Activated CD8-positive, alpha-beta memory T cell treated with anti-CD3 and anti-CD28 coated beads for 1 hour (primary cell): ENCODE measurements at places on chromosomes 1 and 21.

DNA sequence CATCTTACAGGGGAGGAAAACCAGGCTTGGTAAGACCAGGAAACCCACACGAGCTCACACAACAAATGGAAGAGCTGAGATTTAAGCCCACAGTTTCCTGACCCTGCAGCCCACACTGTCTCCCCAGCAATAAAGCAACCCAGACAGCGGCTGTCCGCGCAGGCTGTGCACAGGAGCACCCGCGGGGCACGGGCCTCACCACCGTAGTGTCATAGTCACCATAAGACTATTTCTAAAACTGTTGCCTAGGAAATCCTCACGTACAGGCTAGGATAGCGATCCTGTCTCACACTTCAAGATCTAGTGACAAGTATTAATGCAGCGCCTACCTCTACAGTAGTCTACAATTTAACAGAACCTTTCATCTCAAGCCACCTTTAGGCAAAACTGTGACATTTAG lies 54.0 kb upstream of the SYT6 start:
- DNase-seq = no peak

GRCh38 chr1:25872713-25873112 lies 2.8 kb downstream of the PAQR7 start:
- no peak for DNase-seq

DNA sequence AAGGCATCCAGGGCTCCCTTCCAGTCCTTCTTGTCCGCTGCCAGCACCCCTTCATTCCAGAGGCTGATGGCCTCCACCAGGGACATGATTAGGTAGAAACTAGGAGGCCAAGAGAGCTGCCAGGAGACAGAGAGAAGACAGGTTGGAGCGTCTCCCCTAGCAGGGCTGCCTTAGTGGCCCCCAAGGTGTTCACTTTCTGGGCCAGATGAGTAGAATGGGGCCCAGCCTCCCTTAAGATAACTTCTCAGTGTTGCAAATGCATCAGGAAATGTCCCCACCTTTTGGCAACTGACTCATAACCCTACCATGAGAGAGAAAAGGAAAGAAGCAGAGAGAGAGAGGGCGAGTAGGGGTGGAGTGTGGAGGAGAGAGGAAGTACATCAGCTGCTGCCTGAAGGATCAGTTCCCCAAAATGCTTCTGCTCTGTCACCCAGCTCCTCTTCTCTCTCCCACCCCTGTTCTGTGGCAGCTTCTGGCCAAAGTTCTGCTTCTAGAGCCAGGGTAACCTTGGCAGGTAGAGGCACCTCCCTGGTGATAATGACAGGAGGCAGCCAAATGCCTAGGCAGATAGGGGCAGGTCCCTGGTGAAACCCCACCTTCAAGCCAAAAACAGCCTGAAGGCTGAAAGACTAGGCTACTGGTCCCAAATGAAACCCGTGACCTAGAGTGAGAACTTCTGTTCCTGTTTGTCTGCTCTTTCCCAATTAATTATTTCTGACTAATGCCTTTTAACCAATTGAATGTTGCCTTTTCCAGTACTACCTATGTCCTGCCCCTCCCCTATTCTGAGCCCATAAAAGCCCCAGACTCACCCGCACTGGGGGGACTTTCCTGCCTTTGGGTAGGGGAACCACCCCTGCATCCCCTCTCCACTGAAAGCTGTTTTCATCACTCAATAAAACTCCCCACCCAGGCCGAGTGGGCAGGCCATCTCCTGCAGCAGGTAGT lies at the start of gene NCF2:
Gene NCF2, minus strand, starts transcription at position 216 of the 948 bp plus-strand sequence. Its CDS starts 130 bp downstream, at position 86.
- no peak for DNase-seq

DNA sequence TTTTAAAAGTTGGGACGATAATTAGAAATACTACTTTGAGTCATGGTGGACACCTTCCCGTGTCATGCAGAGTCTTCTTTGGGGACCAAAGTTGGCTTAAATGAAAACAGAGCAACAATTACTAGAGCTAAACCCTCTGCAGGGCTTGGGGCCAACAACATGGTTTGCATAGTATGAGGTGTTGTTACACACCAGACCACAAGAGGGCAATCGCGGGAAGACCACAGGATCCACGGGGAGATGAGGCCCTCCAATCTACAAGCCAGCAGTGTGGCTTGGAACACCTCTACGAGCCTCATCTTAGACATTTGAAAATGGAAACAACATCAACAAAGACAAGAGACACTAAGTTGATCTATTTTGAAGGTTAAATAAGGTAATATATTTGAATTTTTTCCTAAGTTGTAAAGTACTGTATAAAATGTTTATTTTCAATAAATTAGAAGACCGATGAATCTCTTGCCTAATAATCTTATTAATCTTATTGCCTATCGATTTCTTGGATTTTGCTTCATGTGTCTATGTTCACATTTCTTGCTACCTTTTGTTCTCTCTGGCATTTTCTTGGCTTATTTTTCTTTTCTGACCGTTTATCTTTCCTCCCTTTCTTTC lies 8.2 kb upstream of the SMCP start:
- DNase-seq = peak; percentile 27

- DNase-seq = no peak
Measured at GRCh38 chr21:39788383-39788782, 43.4 kb downstream of the IGSF5 start.

DNA sequence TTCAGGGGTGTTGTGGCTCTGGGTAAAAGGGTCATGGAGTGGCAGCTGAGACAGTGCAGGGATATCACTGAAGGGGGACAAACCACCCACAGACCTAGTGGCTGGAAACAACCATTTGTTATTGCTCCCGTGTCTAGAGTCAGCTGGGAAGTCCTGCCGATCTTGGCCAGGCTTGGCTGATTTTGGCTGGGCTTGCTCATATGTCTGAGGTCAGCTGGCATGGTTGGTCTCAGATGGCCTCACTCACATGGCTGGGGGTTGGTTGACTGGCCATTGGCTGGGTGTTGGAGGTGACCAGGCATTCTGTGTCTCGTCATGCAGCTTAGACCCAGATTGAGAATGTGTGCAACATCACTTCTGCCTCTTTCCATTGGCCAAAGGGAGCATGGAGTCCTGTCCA lies 203.8 kb upstream of the POU3F1 start:
- no peak for DNase-seq

DNA sequence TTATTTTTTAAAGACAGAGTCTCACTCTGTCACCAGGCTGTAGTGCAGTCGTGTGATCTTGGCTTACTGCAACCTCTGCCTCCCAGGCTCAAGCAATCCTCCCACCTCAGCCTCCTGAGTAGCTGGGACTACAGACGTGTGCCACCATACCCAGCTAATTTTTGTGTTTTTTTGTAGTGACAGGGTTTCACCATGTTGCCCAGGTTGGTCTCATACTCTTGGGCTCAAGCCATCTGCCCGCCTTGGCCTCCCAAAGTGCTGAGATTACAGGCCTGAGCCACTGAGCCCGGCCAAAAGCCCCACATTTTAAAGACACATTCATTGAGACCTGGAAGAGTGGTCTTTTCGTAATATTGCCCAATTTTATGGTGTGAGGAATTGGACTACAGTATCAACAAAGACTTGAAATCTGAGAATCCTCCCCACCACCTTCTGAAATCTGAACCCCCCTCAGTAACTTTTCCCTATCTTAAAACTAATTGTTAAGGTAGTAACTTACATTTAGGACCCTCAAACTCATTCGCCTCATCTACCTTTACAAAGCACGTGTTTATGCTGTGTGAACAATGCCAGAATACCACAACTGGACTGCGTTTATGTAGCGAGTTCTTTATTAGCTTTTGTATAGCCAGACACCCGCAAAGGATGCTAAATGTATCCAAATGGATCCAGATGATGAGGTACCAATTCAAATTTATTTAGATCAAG lies 2.7 kb downstream of the ERRFI1 start:
- no peak for DNase-seq

- no peak for DNase-seq
Measured at GRCh38 chr1:212979340-212980122, 29.2 kb downstream of the VASH2 start.

DNA sequence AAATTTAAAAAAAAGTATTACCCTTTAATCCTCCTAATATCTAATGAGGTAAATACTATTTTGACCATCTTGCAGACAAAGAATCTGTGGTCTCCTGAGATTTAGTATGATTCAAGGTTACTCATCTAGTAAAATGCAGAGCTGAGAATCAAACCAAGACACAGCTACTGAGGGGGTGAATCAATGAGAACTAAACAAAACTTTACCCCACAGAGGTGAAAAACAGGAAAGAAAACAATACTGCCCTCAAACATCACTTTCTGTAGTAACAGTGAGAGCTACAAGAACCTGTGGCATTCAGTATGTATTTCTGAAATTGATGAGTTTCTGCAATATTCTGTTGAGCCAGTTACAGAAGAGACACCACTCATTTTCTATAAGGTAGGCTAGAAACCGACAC lies 85.1 kb downstream of the JAK1 start:
- DNase-seq = no peak

GRCh38 chr1:195462152-195462551 lies 1146.1 kb downstream of the KCNT2 start:
- DNase-seq = no peak

DNA sequence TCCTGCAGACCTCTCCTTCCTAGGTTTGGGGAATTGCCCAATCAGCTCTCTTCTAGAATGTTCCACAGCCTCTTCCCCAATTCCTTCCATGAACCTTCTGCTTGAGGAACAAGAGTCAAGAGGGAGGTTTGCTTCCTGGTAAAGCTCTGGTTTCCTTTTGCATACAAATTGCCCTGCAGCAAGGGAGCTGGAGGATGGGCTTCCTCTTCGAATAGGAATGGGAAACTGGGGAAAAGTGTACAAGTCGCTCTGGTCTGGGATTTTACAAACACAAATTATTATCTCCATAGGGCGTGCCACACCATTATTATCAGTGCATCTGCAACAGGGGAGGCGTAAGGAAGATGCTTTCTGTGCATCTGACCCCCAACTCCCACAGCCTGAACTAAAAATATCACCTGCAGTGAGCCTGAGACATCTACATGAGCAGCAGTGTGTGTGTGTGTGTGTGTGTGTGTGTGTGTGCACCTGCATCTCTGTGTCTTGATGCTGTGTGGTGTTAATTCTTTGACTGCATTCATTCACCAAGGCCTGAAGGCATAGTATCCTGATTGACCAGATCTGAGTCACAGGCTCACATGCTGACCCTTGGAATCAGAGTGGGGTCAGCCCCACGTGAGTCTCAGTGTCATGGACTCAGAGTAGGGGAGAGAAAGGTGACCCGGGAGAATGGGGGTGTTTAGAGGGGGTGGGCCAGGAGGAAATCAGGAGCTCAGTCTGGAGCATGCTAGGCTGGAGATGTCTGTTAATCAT lies 272.9 kb downstream of the KAZN start:
- no peak for DNase-seq
